ENCODE measurements at places on chromosomes 13 and 19.

DNA sequence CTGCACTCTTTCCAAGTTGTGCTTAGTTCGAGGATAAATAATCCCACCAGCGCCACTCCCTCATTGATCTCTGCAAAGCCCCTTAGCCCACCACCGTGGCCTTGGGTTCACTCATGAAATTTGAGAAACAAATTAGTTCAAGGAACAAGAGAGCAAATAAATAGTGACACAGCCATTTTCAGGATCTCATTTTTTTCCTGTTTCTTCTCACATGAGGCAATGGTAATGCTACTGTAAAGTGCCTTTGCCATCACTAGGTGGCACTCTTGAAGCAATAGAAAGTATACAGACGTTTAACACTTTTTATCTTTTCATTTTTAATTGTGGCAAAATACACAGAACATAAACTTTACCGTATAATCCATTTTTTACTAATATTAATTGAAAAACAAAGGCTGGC lies 76.8 kb upstream of the ZNF835 start:
- DNase-seq, result no peak

DNA sequence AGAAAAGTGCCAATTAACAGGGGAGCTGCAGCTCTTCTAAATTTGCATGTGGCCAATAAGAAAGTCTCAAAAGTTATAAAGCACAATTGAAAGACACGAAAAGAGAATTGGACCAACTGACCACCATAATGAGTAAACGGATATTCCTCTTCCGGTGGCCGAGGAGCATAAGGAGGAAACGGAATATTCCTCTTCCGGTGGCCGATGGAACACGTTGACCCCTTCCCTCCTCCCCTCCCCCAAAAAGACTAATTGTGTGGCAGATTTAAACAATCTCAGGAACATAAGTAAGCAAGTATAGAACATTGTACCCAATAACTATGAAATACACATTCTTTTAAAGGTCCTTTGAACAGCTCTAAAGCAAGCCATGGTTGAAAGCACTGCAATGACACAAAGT lies 41.2 kb upstream of the TUBGCP3 start:
- DNase-seq, result no peak

- no peak for DNase-seq
Observed at GRCh38 chr13:37342205-37342604, 236.7 kb upstream of the CSNK1A1L start.

GRCh38 chr19:15304140-15304705 lies 28.1 kb downstream of the BRD4 start:
- no peak for DNase-seq

DNA sequence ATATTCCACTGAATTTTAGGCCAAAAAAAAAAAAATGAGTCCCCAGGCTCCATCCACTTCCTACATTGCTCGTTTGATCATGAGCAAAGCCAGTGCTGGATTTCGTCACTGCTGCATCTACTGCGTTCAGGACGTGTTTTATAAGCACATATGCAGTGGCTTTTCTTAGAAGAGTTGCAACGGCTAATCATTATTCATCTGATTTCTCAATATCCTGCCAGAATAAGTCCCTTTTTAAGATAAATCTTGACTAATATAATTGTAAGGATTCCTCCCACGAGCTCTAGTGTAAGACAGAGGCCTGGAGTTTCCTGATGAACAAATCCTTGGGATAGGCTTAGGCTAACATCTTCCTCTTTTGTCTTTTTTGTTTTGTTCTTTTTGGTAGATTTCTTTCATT lies 19.5 kb downstream of the FAM124A start:
- no peak for DNase-seq

- DNase-seq, result no peak
Observed at GRCh38 chr19:17824339-17824738, 3.0 kb upstream of the INSL3 start.

DNA sequence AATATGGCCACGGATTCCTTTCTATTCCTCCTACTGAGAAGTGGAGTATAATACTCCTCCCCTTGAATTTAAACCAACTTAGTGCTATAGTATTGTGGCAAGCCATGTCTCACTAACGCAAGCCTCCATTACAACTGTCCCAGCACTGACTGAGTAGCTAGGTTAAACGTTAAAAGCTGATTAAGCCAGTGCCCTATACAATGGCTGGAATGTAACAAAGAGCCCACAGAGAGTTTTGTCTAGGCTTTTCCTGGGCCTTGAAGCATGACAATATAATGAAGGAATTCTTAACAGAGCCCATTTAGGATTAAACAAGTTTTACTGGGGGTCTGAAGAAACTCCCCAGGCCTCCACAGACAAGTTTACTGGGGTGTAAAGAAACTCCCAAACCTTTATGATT lies 254.5 kb upstream of the DACH1 start:
- no peak for DNase-seq

GRCh38 chr19:4140237-4140711 lies 13.2 kb upstream of the CREB3L3 start:
- no peak for DNase-seq

GRCh38 chr19:17564781-17565180 lies 9.3 kb downstream of the COLGALT1 start:
- no peak for DNase-seq

DNA sequence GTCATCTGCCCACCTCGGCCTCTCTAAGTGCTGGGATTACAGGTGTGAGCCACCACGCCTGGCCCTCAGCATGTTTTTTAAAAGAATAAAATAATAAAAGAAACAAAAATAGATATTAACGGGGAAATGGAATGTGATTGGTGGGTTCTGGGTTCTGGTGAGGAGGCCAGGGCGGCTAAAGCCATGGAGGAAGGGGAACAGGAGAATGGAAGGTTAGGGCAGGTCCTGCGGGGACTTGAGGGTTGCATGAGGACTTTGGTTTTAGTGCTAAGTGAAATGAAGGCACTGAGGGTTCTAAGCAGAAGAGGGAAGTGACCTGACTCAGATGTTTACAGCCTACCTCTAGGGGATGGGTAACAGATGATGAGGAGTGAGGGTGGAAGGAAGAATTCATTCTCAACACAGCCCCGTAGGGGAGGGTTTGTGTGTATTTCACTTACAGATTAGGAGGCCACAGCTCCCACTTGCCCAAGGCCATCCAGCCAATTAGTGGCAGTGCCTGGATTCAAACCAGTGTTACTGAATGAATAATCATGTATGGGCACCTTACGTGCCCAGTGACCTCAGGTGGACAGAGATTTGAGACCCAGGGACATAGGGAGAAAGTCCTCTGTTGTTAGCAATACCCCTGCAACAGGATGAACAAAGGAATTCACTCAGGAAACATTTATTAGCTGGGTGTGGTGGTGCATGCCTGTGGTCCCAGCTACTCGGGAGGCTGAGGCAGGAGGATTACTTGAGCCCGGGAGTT lies 6.7 kb upstream of the MRPL4 start:
- no peak for DNase-seq

DNA sequence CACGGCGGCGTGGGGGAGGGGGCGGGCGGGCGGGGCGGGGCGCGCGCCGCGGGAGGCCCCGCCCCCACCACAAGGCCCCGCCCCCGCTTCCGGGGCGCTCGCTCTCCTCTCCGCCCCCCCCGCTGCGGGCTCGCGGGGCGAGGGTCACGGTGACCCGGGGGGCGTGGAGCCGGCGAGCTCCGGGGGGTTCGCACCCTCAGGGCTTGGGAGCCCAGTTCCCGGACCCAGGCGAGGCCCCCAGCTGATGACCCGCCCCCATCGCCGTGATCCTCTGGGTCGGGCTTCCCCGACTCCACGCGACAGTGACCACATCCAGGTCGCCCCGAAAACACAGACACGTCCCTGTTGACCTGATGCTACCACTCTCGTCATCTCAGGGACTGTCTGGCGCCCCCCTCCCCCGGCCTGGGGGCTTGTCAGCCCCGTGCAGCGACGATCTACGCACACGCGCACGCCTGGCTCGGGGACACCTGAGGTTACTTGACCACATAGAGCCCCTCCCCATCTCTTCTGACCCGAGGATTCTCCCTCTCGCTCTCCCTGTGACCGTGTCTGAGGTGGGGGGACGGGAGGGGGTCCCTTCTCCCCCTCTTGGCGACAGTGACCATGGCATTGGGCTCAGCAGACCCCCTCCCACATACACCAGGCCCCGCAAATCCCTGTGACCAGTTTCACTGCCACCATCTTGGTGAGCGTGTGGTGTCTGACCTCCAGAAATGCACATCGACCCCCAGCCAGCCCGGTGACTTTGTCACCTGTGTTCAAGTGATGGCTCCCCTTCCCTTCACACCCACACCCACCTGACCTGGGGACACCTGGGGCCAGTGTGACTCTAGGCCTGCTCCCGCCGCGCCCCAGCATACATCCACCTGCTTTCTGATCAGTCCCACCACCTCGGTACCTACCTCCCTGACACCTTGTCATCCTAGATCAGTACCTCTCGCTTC lies 670 bp downstream of the MAP2K7 start:
- no peak for DNase-seq

DNA sequence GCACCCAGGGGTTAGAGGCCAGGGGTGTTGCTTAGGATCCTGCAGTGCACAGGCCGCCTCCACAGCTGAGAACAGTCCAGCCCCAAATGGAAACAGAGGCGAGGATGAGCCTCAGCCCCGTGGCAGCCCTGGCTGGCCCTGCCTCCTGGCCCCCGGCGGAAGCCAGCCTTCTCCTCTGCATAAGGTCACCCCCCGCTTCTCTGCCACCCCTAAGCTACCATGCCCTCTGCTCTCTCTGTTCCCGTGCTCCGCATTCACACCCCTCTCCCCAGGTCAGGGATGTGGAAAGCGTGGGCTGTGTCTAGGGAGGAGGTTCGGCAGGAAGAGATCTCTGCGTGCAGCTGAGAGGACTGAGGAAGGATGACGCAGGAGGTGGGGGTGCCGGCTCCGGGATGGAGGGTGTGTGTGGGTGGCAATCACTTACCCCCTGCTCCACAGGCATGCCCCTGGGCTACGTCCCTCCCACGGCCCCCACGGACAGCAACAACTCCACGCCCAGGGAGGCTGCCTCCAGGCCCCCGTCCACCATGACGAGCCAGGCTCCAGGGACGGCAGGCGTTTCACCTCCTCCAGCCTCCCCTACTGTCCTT lies 6.0 kb downstream of the SSC5D start:
- no peak for DNase-seq

GRCh38 chr19:8085598-8086408 lies 33.2 kb downstream of the CCL25 start:
- DNase-seq, result no peak

DNA sequence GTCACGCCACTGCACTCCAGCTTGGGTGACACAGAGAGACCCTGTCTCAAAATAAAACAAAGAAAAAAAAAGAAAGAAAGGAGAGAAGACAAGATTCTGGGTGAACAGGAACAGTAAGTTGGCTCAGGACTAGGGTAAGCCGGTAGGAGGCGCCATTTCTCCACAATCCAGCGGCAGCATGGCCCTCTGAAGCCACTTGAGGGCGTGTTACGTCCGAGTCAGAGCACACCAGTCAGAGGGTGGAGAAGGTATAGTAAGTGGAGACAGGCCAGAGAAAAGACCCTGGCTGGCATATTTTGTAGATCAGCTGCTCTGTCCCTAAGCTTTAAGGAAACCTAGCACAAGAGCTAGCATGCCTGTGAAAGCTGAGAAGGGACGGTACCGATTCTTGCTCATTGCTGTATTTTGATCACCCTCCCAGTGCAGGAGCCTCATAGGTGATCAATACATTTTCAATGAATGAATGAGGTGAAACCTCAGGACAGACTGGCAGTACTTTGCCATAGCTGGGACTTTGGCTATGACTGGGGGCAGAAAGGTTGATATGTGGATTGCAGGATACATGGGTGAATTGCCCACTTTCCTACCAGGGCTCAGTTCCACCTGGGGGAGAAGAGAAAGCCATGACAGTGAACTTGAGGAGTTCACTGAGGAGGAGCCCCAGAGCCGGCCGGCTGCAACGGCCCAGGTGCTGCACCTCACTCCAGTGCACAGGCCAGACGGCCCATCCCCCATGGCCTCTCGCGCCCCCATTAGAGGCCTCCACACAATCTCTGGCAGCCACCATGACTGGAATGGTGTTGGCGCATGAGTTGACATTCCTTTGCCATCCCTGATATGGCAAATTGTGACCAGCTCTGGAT lies 23.5 kb downstream of the POU2F2 start:
- DNase-seq, result no peak

DNA sequence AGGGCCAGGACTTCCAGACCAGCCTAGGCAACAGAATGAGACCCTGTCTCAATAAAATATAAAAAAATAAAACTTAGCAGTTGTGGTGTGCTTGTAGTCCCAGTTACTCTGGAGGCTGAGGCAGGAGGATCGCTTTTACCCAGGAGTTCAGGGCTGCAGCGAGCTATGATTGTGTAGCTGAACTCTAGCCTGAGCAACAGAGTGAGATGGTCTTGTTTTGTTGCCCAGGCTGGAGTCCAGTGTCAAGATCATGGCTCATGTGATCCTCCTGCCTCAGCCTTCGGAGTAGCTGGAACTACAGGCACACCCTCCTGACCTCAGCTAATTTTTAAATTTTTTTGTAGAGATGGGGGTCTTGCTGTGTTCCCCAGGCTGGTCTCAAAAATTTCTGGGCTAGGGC lies 4.3 kb upstream of the JUNB start:
- no peak for DNase-seq

DNA sequence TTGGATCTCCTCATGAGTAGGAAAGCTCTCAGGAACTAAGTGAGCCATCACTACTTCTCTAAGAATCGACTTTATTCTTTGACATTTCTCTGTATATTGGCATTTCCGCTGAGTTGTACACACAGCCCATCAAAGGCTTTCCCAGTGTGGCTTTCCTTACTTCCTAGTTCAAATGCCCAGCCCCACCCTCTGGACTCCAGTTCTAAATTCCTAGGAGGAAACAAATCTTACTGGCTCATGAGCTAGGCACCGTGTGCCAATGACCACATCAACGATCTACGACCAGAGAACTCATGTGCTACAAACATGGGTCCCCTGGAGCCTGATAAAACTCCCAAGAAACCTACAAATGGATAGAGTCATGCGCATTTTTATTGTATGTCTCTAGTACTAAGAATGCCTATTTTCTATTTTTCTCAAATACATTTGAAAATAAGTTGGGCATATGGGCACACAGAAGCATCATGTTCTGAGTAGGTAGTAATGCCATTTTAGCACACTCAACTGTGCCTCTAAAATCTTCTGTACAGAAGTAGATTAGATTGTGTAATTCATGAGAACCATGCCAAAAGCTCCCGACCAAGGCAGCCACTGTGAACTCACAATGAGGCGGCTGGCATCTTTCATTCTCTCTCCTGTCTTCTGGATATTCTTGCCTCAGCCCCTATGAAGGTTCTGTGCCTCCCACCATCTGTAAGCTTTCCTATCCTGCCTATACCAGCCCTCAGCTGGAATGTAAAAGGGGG lies 10.5 kb upstream of the RAP2A start:
- no peak for DNase-seq

- DNase-seq, result no peak
Observed at GRCh38 chr13:74661851-74662250, 527.6 kb upstream of the KLF12 start.

All from vagina (tissue), 2 donors.